Suppressor macrophage treated with lipopolysaccharide for 1 hour (primary cell): ENCODE measurements at places on chromosomes 1 and 21.

DNA sequence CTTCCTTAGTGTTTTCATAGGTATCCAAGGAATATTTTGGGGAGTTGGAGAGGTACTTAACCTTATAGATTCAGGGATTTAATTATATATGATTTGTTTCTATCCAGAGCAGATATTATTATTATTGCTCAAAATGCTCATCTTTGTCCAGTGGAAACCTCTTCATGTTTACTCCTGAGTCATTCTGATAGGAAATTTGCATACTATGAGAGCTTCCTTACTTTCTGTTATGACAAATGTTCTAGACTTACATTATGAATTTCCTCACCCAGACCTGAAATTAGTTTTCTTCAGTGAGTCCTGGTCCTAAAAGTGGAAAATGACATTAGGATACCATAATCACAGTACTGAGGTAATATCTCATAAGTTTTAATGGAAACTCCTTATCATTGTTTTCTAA, 57.5 kb upstream of the PLPPR5 start:
- no peak for DNase-seq

GRCh38 chr1:209768354-209768774, 12.5 kb downstream of the TRAF3IP3 start:
- DNase-seq = peak; percentile 27

DNA sequence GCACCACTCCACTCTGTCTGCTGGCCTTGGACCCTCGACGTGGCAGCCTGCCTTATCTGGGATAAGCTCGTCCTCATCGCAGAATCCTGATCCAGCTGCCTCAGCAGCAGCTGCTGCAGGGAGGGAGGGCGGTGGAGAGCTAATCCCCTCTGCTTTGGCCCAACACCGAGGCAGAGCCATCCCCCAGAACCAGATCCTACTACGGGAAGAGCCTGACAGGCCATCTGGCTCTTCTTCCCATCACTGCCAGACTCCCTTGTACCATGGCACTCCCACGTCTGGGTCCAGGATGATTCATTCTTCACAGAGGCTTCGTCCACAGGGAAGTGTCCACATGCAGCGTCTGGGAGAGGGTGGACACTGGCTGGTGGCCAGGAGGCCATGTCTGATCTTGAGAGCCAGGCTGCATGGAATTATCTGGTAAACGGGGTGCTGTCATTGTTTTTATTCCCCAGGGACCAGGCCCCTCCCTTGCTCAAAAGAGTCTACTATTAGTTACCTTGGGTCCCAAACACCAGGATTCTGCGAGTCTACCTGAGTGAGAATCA, 14.6 kb upstream of the PKP1 start:
- DNase-seq = no peak

- peak; percentile 57 for DNase-seq
These were observed 3.4 kb downstream of the TAGLN2 start for GRCh38 chr1:159921700-159922504.

- DNase-seq = no peak
These were observed 72.5 kb downstream of the RUNX3 start for GRCh38 chr1:24857507-24858133.

- DNase-seq = no peak
These were observed 58.5 kb upstream of the ASB17 start for GRCh38 chr1:75990686-75991085.

DNA sequence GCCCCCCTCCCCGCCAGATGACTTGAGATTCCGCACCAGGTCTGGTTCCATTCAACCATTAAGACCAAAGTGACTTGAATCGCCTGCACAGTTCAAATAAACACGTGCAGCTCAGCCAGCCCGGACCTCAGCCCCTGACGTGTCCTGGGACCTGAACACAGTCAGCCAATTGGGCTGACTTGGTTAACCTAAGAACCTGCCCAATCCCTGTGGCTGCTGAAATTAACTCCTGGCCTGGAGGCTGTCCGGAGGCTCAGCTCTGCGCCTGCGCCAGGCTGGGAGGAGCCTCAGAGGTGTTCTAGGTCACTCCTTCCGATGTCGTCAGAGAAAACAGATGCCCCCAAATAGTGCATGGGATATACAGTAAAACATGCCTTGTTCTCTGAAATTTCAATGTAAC, 73.4 kb downstream of the SCCPDH start:
- DNase-seq = no peak

DNA sequence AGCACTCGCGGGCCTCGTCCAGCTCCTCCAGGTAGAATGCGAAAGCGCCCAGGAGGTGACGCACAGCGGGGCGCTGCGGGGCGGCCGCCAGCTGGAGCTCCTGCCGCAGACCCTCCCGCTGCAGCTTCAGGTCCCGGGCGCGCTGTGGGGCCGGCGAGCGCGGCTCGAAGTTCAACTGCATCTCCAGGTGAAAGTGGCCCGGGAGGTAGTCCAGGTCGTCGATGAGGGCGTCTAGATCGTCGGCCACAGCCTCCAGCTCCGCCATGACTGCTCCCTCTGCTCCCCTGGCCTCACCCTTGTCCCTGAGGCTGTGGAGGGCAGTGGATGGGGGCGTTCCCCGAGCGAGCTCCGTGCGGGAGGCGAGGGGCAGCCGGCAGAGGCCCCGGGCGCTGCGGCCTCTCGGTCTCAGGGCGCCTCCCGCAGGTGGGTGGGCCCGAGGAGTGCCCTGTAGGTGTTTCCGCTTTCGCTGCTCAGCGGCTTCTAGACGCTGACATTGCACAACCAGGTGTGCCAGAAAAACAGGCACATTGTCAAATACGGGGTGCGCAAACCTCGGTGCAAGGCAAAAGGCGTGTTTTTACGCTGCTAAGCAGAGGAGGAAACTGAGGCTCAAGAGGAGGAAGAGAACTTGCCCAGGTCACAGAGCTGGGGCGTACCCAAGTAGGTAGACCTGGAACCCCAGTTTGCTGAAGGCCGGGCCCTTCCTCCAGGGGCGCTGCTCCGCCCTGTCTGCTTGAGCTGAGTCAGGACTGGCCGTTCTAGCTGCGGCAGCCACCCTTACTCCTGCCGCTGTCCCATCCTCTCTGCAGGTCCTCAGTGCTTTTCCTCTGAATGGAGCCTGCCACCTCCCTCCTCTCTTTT, at the start of gene TTC22:
TSS of gene TTC22 (minus strand) at position 425 of the 861 bp plus-strand sequence. CDS start at position 265, 160 bp downstream.
- DNase-seq = peak; percentile 48

GRCh38 chr1:197696372-197696771, 78.9 kb downstream of the DENND1B start:
- DNase-seq = no peak

GRCh38 chr1:46096269-46097148, 35.9 kb downstream of the PIK3R3 start:
- DNase-seq = no peak

DNA sequence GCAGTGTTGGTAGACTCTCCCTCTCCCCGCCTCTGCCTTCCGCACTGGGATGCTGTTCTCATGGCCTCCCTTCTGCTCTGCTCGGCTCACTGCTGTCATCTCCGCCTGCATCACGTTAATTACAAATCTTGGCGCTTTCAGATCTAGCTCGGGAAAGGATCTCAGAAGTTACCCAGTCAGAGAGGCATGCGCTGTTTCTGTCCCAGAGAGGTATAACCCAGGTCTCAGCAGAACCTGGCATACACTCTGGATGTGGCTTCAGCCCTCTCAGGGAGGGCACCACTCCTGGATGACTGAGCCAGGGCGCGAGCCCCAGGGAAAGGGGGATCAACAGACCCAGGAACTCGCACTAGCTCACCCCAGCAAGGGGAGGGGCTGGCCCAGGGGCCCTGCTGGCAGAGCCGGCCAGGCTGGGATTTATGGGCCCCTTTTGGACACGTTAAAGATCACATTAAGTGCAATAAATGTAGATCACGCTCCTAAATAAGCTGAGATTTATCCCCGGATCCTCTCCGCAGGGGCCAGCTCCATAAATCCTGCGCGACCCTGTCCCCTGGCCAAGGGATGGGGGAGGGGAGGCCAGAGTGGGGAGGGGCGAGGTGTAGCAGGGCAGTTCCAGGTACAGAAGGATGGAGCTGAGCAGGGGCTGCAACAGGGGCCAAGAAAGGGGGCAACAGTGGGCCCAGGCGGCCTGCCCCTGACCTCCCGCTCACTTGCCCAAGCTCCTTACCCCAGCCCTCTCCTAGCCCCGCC, 101.3 kb upstream of the ZBTB40 start:
- DNase-seq = no peak

- no peak for DNase-seq
These were observed 68.5 kb upstream of the HSD17B7 start for GRCh38 chr1:162722036-162722435.

DNA sequence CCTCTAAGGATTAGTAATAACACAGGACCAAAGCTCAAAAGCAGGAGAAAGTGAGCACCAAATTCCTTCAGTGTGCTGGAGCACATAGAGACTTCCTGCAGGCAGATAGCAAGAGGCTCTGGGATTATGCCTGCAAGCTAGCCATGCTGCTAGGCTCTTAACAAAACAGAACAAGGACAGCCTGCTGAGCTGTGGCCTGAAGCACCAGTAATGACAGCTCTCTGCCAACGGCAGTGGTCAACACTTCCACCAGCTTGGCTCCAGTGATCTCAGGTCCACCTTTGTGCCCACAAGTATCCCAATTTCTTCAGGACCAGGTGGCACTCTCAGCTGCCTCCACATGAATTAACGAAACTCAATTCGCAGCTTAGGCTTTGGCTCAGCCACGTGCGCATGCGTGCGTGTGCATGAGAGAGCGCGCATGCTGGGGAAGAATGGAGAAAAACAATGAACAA, 64.2 kb downstream of the SLC45A1 start:
- DNase-seq = no peak

GRCh38 chr1:87144981-87145380, 183.7 kb upstream of the LMO4 start:
- no peak for DNase-seq

DNA sequence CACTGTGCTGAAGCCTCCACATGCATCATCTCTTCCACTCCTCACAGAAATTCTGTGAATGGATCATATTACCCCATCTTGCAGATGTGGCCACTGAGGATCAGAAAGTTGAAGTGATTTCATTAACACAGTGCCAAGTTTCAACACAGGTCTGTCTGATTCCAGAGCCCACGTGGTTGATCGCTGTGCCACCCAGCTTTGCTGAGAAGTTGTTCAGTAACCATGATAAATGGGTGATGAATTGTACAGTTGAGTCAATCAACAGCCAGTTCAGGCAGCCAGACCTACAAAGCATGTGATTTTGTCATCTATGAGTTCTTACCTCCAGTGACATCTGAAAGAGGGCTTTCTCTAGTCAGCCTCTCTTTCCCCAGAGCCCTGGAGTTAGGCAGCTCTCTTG, 61.8 kb upstream of the GRHL3 start:
- no peak for DNase-seq

- DNase-seq = no peak
These were observed 850 bp upstream of the KHDC4 start for GRCh38 chr1:155934936-155935590.

GRCh38 chr1:19128968-19129514, 81.0 kb downstream of the UBR4 start:
- peak; percentile 6 for DNase-seq

GRCh38 chr1:168636200-168636599, 59.8 kb downstream of the XCL1 start:
- DNase-seq = no peak

- peak; percentile 26 for DNase-seq
These were observed 265.9 kb downstream of the PRDM2 start for GRCh38 chr1:13965770-13966398.

DNA sequence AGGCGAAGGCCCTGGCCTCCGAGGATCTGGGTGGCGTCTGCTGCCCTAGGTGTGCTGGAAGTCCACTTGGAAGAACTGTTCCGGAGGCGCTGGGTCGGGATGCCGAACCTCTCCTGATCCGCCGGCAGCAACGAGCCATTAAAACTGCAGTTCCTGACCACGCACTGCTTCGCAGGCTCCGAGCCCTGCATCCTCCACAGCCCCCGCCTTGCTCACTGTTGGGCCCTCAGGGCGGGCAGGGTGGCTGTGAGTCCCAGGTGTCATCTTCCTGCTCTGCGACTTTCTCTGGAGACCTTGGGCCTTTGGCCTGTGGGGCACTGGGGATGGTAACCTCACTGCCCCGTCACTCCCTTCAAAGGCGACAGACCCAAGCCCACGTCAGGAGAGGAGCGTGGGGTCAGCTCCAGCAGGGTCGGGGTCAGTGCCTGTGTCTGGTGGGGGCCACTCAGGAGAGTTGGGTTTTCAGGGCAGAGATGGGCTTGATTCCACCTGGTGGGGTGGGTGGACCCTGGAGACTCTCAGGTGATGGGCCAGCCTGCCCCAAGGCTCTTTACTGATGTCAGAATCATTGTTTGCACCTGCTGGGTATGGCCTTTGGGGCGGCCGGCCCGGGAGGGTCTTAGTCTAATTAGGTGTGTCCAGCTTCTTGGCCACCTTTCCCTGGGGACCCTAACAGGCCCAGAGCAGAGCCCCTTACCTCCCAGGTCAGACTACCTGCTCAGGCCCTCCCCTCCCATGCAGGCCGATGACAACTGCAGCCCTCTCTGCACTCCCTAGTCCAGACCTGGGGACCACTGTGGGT, 3.1 kb downstream of the PRXL2B start:
- no peak for DNase-seq

GRCh38 chr1:31593770-31594632, 17.7 kb downstream of the TINAGL1 start:
- DNase-seq = peak; percentile 69

DNA sequence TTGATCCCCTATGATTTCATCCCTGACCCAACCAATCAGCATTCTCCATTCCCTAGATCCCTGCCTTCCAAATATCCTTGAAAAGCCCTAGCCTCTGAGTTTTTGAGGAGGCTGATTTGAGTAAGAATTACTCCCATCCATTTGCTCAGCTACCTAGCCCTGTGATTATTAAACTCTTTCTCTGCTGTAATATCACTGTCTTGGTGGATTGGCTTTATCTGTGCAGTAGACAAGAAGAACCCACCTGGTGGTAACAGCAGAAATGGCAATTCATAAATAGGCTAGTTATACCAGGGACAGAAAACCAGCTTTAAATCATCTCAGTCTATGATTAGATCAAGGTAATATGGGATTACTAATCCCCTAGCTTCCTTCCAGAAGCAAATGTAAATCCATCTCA, 13.0 kb downstream of the IL20 start:
- DNase-seq = no peak

- DNase-seq = peak; percentile 16
These were observed 35.6 kb downstream of the MSTO1 start for GRCh38 chr1:155645648-155646047.

GRCh38 chr1:178716111-178716510, 8.9 kb upstream of the RALGPS2 start:
- DNase-seq = no peak

- no peak for DNase-seq
These were observed 98.0 kb downstream of the TGFBR3 start for GRCh38 chr1:91787919-91788318.

- DNase-seq = no peak
These were observed 270.8 kb downstream of the FOXD2 start for GRCh38 chr1:47708658-47709018.

- DNase-seq = no peak
These were observed 4.1 kb downstream of the KRTAP21-3 start for GRCh38 chr21:30714456-30714855.
